ENCODE measurements at places on chromosomes 4 and X. TPM values are rescaled to one million over a fixed set of nuclear protein-coding genes. Genes with fewer than 3 reads are reported as not detected.

Gene CHST7
- total RNA-seq: 21.0 TPM

Gene ASMT
- total RNA-seq: 0.57 TPM

Gene TRMT2B
- 9.4 TPM for total RNA-seq

Gene POU3F4
- total RNA-seq: not detected

Gene FMR1
- total RNA-seq: 26.7 TPM

Gene RNF150
- 1.1 TPM for total RNA-seq

Gene C4orf46
- total RNA-seq: 3.3 TPM

Gene MTNR1A
- total RNA-seq: 0.14 TPM

Gene MFAP3L
- total RNA-seq: 1.1 TPM

Gene CT45A5
- total RNA-seq: not detected

Gene HS6ST2
- 0.22 TPM for total RNA-seq

Gene EGFL6
- 7.7 TPM for total RNA-seq

Gene HDAC6
- 37.2 TPM for total RNA-seq

Gene ZCCHC12
- total RNA-seq: 0.14 TPM

Gene PCDH19
- under 0.01 TPM for total RNA-seq

Gene SPANXA2
- total RNA-seq: not detected

Gene HMX1
- not detected for total RNA-seq

Gene GLRB
- 8.2 TPM for total RNA-seq

Gene SPANXB1
- not detected for total RNA-seq

Gene FAM9C
- not detected for total RNA-seq

Gene TMEM271
- not detected for total RNA-seq

Gene MRFAP1L1
- total RNA-seq: 36.1 TPM

Gene SPANXC
- not detected for total RNA-seq

Gene PARM1
- 12.9 TPM for total RNA-seq

Gene GPR50
- total RNA-seq: not detected

Gene RAB28
- total RNA-seq: 19.5 TPM
